ENCODE measurements at places on chromosomes 1 and 21.

- no peak for DNase-seq
Observed at GRCh38 chr1:64315402-64315801, 112.0 kb downstream of the UBE2U start.

- no peak for DNase-seq
Observed at GRCh38 chr1:45721207-45721606, 29.2 kb downstream of the IPP start.

GRCh38 chr1:113027007-113027406 is 46.0 kb upstream of the LRIG2 start:
- no peak for DNase-seq

GRCh38 chr1:53081384-53082066 is 19.5 kb downstream of the PODN start:
- no peak for DNase-seq

GRCh38 chr1:248837045-248837780 is 811 bp upstream of the ZNF672 start:
- DNase-seq, result no peak

GRCh38 chr1:160767395-160768294 is 28.3 kb upstream of the LY9 start:
- no peak for DNase-seq

Measured in AG09309 (cell line).